Suprapubic skin (tissue), 4 donors: ENCODE measurements at places on chromosomes 3 and 15.

- no peak for DNase-seq
Measured at GRCh38 chr3:81217101-81217500, 544.3 kb downstream of the GBE1 start.

DNA sequence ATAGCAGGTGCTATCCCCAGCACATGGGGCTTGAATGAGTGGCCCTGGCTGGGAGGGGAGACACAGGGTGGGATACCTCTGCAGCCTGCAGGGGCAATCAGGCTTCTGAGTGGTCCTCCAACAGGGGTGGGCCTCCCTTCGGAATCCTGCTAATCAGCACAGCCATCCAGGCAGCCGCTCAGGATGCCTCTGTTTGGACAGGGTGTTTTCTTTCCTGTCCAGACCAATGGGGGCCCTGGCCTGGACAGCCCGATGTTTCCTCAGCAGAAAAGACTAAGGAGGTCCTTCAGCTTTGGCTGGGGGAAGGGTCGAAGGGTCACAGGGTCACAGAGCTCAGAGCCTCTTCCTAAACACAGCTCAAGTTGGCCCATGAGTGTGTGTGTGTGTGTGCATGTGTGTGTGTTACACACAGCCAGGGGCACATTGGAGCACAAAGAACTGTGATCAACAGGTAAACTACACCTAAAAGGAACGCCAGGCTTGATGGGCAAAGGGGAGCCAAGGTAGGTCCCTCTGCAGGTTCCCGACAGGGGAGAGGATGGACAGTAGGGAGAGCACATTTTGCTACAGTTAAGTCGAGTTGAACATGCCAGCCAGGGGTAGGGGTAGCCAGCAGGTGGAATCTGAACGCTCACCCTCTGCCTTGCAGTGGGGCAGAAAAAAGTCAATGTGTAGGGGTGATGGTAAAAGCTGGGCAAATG lies 1.1 kb upstream of the HAPLN3 start:
- DNase-seq = no peak

DNA sequence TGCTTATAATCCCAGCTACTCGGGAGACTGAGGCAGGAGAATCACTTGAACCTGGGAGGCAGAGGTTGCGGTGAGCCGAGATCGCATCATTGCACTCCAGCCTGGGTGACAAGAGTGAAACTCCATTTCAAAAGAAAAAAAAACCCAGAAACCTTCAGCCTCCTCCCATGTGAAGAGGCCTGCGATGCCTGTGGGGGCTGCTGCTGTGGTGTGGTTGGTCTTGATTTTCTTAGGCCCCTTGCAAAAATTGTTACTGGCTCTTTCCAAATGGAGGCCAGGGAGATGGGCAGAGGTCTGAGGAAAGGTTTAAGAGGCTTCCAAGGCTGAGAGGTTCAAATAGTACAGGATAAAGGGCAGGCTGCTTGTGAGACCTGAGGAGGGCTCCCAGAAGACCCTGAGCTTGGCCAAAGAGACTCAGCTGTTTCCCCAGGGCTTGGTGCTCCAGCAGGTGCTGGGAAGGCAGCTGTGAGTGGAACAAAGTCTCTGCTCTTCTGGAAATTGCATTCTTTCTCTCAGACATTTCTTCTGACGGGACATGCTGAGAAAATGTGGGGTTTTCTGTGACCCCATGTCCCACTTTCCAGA lies 18.4 kb downstream of the GCSAM start:
- DNase-seq = no peak

- peak; percentile 34 for DNase-seq
Measured at GRCh38 chr15:89492111-89492641, 4.2 kb downstream of the RHCG start.

- DNase-seq = no peak
Measured at GRCh38 chr3:46010519-46011113, 15.0 kb upstream of the FYCO1 start.

- DNase-seq = no peak
Measured at GRCh38 chr3:44992555-44993470, 16.8 kb downstream of the EXOSC7 start.

- no peak for DNase-seq
Measured at GRCh38 chr3:54858093-54858785, 69.6 kb downstream of the LRTM1 start.

DNA sequence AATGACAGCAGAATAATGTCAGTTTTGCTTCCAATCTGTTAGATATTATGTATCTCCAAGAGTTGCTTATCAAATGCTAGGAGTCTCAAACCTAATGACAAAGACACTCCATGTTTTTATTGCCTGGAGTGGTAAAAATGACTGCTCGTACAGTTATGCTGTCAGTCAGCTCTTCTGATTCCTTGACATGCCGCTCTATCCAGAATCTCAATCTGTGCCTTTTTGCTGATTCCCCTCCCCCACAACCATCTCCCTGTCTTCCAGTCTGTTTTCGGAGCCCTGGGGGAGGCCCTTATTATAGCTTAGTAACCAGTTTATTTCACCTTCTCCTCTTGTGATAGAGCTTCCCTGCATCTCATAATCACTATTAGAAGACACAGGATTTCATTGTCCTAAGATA lies 2.6 kb downstream of the MKRN2 start:
- no peak for DNase-seq

DNA sequence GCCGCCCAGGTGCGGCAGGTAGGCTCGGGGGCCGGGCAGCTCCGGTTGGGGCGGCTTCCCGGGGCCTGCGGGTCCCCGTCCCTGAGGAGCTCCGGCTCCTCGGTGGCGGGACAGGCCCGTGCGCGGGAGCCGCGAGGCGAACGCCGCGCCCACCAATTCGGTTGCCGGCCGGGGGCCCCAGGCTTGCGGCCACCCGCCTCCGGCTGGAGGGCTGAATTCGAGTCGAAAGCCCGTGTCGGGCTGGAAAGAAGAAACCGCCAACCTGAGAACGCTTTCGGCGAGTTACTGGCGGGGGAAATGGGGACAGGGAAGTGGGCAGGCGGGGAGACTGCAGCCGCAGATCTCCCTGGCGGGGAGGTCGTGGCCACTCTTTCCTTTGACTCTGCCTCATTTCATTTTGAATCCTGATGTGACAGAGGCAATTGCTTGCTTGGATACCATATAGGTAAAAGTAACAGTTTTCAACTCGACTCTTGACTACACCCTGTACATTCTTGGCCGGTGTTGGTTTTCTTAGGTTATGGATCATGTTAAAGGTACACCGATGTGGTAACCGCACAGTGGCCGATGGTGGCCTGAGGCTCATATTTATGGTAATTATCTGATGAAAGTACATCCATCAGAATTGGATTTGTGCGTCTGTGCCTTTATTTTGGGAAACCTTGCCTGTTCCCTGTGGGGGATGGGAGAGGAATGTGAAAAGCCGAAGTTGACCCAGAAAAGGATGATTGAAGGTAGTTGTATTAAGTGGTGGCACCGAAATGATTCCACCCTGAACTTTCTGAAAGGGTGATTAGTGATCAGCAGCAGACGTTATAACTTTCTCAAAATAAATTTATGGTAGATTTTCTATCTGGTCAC lies 1.7 kb downstream of the B3GNT5 start:
- no peak for DNase-seq

- no peak for DNase-seq
Measured at GRCh38 chr3:52600258-52600657, 63.9 kb downstream of the UQCC5 start.

DNA sequence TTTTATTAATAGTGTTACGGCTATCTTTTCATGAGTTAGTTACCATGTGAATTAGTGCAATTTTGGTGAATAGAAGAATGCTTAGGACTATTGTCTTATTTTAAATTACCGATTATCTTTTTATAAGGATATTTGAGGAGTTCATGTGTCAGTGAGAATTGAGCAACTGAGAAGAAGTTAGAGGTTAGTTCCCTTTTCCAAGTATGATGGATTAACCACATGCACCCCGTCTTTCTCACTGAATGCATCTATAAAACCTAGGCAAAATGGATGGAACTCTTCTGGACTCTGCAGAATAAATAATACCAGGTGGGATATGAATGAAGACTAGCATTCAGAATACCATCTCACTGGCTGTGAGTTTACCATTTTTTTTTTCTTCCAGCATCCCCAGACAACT lies 74.3 kb downstream of the TCF12 start:
- DNase-seq = no peak
